Activated naive CD4-positive, alpha-beta T cell treated with anti-CD3 and anti-CD28 coated beads, Interleukin-2, amount 50 U/mL, for 16 hours (primary cell): ENCODE measurements at places on chromosomes 5 and 9.

DNA sequence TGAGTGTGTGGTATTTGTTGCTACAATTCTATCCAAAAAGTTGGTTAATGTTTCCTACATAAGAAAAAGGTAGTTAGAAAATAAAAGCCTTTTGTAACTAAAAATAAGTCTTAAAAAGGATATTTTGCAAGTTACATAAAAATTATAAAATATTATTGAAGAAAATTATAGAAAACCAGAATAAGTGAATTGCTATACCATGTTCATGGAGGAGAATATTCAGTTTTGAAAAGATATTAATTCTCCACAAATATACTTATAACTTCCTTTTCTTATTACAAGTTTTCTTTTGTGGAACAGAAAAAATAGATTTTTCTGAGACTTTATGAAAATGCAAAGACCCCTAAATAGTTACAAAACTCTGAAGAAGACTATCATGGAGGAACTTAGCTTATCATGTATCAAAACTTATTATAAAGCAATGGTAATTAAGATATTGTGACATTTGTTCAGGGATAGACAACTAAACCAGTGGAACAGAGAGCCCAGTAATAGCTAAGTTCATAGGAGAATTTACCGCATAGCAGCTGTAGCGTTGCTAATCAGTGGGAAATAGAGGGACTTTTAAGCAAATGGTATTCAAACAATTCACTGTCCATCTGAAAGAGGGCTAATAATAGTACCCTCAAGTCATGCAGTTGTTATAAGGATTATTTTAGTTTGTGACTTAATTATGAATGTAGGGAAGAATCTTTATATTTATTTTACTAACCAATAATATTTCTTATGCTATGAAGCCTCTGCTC lies 515.2 kb upstream of the ZNF608 start:
- DNase-seq = no peak

DNA sequence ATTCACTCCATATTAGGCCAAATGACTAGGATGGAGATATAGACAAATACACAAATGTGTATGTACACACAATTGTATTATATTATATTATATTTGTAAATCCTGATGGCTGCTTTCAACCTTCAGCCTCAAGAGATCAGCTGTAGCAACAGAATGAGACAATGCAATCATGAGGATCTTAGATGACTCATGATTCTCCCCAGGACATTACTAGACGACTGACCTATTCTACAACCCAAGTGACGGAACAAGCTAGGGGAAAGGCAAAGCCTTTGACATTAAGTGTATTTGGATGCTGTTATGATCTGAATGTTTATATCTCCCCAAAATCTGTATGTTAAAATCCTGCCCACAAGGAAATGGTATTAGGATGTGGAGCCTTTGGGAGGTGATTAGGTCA lies 66.5 kb downstream of the COX7C start:
- DNase-seq = no peak

DNA sequence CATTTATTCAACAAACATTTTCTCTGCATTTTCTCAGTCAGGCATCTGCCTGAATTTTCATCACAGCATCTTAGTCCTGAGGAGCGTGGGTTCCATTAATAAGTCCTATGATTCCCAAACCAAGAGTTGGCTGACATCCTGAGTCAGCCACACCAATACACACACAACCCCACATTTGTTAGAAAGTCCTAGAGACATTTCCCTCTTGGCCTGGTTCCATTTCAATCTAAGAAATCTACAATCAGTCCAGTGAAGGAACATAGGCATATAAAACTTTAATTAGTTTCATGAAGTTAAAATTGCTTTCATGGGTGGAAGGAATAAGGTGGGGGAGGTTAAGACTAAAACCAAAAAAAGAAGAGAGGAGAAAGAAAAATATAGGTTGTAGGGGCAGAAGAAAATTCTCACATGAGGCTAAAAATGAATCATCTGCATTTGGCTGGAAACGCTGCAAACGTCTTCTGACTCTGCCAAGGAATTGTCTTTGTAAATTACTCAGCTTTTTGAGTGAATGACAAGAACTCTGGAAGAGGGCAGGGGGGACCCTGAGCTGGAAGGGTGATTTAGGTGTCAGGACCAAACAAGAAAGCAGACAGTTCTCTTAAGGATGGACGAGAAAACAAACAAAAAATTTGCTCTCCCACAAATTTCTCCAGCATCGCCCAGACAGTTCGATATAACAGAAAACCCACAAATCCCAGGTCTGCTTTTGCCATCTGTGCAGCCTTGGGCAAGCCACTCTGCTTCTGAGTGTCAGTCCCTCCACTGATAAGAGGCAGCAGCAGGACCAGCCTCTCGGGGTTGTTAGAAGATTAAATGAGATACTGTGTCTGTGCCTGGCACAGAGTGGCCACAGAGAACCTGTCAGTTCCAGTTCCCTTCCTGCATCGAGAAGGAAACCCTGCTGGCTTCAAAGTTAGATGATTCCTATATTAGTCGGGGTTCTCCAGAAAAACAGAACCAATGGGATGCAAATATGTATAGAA lies 289.7 kb downstream of the CDK5RAP2 start:
- DNase-seq = no peak

GRCh38 chr9:101442318-101442717 lies 6.7 kb upstream of the ALDOB start:
- no peak for DNase-seq

- DNase-seq = no peak
Measured at GRCh38 chr5:17219006-17219422, 1.6 kb downstream of the BASP1 start.

- no peak for DNase-seq
Measured at GRCh38 chr9:12785260-12785770, 10.5 kb downstream of the LURAP1L start.

GRCh38 chr5:55450050-55450765 lies 84.6 kb downstream of the PLPP1 start:
- no peak for DNase-seq

DNA sequence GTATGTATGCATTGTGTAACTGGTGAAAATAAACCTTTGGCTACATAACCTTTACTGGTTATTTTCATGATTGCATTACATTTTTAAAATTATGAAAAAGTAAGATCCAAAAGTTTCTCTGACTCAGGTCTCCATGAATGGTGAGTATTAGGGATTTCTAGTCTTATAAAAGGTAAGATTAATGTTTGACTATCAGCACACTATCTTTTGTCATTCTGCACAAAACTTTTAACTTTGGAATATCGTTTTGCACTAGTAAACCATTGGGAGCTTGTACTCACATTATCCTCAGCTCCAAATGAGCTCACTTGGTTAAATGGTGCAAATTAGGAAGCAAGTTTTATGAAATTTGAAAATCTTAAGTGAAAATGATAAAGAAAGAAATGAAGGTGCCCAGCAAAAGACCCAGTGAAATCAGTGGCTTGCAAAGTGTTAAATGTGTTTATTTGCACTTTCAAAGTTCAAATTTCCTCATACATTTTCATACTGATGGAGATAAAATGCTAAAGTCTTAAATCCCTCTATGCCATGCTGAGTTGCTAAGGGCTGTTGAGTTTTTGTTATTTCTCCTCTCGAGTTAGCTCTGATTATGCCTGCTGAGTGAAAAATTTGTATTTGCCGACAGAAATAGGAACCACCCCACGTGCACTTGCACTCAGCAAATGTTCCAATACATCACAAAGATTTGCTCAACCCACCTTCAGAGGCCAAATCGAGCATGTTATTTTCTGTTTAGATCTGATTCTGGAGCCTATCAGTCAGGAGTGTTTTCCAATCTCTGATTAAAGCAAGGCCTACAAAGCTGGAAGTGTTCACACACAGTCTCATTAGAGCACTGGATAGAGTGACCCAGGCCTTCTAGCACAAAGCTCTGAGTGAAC lies 885.7 kb downstream of the NR2F1-AS1 start:
- DNase-seq = no peak
